CD4-positive, alpha-beta T cell treated with Interleukin-6 for 4 hours (primary cell): ENCODE measurements at places on chromosomes 16 and 17.

DNA sequence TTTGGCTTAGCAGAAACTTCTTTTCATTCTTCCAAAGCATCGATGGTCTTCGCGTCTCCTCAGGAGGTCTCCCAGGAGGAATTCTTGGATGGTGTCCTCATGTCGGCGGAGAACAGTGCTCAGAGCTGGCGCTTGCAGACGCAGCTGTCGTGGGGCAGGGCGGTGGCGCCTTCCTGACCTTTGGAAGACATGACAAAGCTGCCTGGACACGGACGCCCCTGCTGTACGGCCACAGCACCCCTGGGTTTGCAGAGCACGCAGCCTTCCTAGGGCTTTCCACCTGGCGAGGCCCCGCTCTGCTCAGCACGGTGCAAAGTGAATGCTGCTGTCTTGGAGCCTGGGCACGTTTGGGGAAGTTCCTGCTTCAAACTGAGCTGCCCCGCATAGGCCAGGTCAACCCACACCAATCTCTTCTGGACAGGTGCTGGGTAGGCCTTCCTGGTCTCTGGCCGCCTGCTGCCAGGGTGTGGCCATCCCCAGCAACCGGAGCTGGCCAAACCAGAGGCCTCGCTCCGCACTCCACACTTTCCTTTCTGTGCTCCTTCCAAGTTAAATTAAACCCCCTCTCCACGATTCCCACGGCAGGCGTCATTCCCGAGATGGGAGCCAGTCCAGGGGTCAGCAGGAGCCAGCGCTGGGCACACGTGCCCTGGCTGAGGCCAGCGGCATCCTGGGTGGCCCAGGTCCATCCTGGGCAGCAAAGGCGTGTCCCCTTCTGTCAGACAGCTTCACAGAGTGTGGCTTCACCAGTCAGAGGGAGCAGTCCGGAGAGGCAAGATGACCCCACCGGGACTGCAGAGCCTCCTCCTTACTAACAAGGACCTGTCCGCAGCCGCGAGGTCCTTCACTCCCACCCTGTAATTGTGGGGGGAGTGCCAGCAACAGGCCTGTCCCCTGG lies 15.0 kb upstream of the KREMEN2 start:
- no peak for DNase-seq

- DNase-seq, result no peak
Observed at GRCh38 chr16:81562926-81563325, 118.3 kb downstream of the CMIP start.

DNA sequence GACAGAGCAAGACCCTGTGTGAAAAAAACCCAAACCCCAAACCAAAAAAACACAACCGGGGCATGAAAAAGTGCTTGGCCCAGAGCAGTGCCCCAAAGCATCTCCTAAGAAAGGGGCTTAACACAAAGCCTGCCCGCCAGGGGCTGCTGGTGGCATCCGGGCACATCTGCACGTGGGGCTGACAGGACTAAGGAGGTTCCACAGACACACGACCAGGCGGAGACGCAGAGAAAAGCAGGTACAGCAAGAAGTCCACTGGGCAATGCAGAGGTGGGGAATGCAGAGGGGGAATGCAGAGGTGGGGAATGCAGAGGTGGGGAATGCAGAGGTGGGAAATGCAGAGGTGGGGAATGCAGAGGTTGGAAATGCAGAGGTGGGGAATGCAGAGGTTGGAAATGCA lies 109.2 kb downstream of the ZNF778 start:
- no peak for DNase-seq

GRCh38 chr16:10787304-10787703 lies 31.3 kb downstream of the TVP23A start:
- no peak for DNase-seq

GRCh38 chr16:9077091-9077809 lies 14.2 kb upstream of the HAPSTR1 start:
- DNase-seq, result no peak

DNA sequence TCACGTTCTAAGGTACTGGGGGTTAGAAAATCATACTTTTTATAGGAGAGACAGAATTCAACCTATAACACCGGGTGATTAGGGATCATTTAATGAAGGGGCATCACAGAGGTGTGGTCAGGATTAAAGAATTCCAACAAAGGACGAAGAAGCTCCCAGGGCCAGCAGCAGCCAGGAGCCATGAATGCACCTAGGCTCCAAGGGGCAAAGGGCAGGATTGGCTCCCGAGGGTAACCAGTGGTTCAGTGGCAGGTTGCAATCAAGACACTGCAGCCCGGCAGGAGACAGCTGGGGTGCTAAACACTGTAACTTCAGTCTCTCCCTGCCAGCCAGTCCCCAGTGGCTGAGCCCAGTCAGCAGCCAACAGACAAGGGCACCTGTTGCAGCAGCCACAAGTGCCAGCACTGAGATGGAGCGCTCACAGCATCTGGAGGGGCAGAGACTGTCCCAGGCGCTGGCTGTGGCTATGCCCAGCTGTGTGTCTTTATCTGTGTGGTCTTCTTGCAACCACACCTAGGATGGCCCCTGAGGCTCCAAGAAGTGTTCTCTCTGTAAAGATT lies 23.9 kb downstream of the DHRS7C start:
- DNase-seq, result no peak

GRCh38 chr17:11813278-11813677 lies 184.0 kb downstream of the ZNF18 start:
- no peak for DNase-seq

- DNase-seq, result no peak
Observed at GRCh38 chr16:54412777-54413455, 126.3 kb upstream of the IRX3 start.

- DNase-seq, result peak; percentile 70
Observed at GRCh38 chr17:16521070-16521727, 29.2 kb upstream of the LRRC75A start.

DNA sequence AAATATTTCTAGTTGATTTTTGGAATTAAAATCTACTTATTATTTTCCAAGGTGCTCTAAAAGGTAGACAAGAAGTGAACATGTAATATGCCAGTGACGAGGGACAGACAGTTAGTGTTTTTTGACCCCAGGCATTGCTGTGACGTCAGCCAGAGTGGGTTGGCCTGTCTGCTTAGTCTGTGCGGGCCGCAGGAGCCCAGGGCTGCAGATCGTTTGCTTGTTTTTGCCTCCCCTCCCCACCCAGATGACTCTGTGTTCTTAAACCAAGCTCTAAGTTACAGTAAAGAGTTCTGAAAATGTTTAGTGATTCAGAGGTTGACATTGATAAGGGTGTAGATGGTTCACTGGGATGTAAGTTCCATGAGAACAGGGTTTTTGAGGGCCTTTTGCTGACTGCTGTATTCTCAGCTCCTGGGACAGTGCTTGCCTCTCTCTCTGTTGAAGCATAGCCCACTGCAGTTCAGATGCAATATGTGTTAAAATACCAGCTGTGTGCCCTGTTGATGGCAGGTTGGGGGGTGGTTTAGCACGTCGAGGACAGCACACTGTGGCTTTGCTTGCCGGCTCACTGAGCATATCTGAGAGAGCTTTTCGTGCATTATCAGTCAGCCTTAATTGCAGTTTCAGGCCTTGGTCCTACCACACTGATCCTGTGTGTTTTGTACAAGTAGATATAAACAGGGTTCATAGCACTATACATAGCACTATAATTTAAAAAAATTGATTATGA lies 64.8 kb downstream of the SEC14L1 start:
- DNase-seq, result no peak

DNA sequence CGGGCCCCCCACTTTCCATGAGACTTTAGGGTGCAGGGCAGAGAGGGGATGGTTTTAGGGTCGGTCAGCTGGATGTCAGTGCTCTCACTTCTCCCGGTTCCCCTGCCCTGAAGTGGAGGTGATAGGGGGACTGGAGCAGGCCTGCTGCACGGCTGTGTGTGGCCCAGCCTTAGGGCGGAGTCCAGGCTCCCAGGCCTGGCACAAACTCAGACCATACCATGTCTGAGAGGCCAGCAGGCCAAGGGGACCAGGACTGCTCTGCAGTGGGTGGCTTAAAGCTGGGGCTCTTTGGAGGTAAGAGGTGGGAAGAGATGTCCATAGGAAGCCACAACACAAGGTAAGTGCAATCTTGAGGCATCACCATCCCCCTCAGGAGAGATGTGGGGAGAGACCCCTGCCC lies 8.3 kb downstream of the TFAP4 start:
- DNase-seq, result no peak

DNA sequence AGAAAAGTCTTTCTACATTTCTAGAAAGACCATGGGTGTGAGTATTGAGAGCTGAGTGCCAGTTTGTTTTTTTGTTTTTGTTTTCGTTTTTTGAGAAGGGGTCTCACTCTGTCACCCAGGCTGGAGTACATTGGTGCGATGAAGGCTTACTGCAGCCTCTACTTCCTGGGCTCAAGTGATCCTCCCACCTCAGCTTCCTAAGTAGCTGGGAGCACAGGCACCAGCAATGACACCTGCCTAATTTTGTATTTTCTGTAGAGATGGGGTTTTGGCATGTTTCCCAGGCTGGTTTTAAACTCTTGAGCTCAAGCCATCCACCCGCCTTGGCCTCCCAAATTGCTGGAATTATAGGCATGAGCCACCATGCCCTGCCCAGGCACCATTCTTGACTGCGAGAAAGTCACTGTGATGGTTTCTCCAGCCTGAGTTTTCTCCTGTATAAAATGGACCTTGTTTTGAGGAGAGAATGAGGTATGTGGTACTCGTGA lies 673.8 kb downstream of the MAF start:
- no peak for DNase-seq

DNA sequence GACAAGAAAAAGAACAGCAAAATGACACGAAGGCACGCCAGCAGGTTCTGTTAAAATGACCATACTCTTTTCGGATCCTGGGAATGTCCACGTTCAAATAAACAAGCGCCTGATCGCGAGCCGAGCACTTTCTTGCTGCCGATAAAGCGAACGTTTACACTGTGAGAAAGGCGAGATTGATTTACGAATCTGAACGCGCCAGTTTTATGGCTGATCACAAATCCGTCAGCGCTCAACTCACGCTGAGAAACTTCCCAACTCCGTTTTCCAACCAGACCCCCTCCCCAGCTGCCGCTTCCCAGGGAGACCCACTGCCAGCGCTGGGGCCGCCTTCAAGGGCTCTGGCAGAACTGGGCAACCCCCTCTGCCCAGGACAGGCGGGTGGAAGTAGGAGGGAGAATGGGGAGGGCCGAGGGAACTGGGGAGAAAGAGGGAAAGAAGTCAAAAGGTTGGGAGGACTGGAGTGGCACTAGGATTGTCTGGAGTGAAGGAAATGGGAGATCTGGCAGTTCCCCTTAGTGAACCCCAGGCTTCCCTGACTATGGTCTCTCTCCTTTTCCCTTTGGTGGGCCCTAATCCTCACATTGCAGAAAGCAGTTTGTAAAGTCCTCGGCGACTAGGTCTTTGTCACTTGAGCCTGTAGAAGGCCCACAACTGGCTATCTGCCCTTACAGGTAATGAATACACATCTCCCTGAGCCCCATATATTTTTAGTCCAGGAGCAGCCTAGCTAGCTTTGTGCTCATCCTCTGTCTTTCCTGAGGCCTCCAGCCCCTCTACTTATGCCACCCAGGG lies 6.9 kb downstream of the HOXB4 start:
- no peak for DNase-seq

GRCh38 chr16:31452631-31453106 lies 6.6 kb upstream of the ARMC5 start:
- DNase-seq, result no peak

DNA sequence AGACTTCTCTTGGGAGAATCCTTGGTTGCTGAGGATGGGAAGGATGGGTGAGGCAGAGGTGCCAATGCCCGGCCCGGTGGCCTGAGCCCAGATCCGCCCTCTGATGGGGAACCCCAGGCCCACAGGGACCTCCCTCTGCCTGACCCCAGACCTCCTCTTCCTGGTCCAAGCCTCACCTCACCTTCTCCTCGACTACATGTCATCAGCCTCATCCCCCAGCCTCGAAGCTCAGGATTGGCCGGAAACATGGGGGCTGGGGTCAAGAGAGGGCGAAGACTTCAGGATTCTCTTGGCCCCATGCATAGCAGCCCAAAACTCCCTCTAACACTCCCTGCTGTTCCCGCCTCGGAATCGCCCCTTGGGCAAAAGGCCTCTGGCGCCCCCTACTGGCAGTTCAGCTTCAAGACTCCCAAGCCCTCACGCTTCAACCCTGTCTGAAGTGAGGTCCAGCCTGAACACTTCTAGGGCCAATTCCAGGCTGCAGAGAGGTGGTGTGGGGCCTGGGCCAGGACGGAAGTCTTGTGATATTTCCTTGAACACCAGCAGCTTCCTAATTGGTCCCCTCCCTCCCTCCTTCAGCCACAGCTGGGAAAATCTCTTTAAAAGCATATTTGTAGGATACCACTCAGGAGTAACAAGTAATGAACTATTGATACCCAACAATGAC lies 47.2 kb downstream of the ARHGAP27 start:
- DNase-seq, result peak; percentile 94

GRCh38 chr16:60553090-60553757 lies 1483.0 kb downstream of the CDH8 start:
- no peak for DNase-seq

DNA sequence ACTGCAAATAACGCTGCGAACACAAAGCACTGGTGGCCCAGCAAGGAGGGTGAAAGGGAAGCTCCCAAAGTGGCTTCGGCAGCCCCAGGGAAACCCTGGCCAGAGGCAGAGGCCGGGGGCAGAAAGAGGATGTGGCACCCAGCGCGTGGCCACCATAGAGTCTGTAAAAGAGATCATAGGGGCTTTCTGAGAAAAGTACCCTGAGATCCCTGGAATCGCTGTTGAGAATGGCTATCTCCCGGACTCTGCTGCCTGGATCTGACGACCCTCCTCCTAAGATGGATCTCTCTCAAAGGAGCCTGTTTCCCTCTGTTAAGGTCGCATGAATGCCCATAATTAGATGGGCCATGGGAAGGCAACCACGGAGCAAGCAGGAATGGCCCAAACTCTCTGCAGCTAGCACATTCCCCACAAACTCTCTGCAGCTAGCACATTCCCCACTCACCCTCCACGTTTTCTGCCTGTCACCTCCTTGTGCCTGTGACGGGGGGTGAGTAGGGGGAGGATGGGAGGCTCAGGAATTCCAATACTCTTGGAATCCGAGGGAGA lies 364.4 kb downstream of the XYLT1 start:
- no peak for DNase-seq

GRCh38 chr17:75370286-75370915 lies 35.1 kb downstream of the GRB2 start:
- no peak for DNase-seq

- DNase-seq, result no peak
Observed at GRCh38 chr17:67868176-67868575, 42.9 kb downstream of the BPTF start.

DNA sequence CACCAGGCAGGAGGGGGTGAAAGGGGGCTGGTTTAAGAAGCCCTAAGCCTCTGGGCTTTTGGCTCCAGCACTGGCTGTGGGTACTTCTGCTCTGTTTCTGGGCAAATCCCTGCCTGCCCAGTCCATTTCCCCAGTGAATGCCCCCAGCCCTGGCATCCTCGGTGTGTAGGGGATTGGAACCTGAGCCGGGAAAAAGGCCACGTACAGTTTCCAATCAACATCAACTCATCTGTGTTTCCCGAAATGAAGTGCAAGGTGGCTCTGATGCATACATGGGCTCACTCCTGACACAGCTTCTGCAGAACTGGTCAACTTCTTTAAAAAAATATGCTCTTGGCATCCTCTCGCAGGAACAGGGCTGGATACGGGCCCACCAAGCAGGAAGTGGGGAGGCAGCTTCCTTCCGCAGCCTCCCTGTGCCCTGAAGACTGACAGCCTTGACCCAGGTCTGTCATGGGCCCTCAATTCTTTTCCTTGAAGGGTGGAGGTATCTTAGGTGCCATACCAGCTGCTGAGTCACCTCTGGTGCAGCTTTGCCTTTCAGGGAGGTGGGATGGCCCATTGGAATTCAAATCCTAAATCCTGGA lies 73.3 kb downstream of the N4BP1 start:
- DNase-seq, result no peak
